CD4-positive, alpha-beta T cell treated with Interleukin-1 beta for 1 hour (primary cell): ENCODE measurements at places on chromosomes 16 and 17.
A peak's percentile ranks its signal among the peaks of the same experiment; 100 is the strongest.

GRCh38 chr17:77795685-77796084 lies 162.8 kb upstream of the TNRC6C start:
- DNase-seq, result no peak

GRCh38 chr16:85614338-85615013 lies 1.4 kb downstream of the GSE1 start:
- no peak for DNase-seq

DNA sequence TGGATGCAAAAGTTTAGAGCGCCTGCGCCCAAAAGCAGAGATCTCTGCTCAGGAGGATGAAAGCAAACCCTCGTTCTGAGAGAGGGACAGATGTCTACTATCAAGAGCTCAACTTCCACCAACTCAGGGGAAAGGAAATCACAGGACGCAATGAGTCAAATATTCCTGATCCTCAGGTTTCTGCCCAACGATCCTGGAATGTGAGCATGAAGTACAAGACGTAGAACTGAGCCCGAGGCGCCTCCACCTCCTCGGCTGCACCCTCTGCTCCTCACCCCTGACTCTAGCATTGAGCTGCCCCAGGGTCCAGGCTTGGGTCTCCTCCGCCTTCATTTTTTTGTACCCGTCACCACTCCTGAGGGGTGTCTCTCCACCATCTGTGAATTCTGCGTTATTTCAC lies 15.4 kb downstream of the IFT140 start:
- DNase-seq, result no peak

DNA sequence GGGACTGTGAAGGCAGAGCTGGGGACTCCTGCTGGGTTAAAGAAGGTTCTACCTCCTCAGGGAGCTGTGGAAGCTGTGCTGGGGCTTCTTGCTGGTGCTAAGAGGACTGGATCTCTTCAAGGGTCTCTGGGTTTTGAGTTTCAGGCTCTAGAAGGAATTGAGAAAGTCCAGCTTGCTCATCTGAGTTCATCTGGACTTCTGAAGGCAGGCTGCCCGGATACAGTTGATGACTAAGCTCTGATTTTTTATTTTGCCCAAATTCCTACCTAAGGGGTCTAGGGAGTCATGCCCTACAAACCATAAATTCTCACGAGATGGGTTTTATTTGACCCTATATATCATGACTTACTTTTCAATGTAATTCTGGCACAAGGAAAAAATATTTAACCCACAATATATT lies 46.8 kb upstream of the TMEM97 start:
- DNase-seq, result no peak

GRCh38 chr17:48841395-48841831 lies 10.6 kb downstream of the CALCOCO2 start:
- DNase-seq, result peak; percentile 60

DNA sequence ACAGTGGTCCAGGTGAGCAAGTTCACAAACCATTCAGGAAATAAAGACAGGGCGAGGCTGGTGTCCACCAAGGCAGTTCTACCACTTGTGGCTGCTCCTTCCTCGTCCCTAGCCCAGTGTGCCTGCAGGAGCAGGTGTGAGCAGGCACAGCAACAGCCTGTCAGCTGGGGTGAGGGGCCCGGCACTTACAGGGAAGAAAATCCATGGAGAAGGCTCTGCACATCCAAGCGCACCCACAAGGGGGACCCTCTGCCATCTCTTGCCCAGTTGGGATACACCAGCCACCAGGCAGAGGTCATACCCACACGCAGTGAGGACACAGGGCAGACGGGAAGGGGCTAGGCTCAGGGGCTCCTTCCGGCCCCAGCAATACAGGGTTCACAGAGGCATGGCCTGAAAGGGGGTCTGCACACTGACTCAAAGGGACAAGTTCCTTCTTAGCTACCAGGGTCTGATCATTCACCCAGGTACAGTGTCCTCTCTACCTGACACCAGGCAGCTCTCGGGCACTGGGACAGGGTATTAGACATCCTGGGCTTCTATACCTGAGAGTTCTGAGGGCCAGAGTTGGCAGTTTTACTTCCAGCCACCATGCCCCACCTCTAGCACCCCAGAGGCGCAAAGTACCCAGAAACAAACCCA lies 27.0 kb downstream of the CDIP1 start:
- DNase-seq, result no peak

DNA sequence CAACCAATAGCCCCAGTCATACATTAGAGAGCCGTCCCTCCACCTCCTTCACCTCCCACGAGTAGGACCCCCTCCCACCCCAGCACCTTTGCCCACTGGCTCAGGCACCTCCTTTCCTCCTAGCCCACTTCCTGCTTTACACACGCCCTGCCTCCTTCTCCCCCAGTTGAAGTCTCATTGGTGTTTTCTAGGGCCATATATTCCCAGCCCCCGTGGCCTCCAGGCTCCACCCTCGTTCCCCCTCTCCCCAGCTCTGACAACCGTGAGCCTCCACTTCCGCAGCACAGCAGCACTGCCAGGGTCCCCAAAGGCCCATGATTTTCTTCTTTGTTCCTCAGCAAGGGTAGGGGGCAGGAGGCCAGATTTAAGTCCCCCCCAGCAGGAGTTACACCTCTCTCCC lies 340.3 kb upstream of the TNRC6C start:
- no peak for DNase-seq

GRCh38 chr16:21276090-21276489 lies 2.0 kb downstream of the CRYM start:
- DNase-seq, result no peak
